ENCODE measurements at places on chromosomes 3 and 15.

- no peak for DNase-seq
Measured at GRCh38 chr3:108093616-108094015, 2.8 kb upstream of the CD47 start.

GRCh38 chr15:29037997-29038705 is 152.4 kb downstream of the APBA2 start:
- no peak for DNase-seq

DNA sequence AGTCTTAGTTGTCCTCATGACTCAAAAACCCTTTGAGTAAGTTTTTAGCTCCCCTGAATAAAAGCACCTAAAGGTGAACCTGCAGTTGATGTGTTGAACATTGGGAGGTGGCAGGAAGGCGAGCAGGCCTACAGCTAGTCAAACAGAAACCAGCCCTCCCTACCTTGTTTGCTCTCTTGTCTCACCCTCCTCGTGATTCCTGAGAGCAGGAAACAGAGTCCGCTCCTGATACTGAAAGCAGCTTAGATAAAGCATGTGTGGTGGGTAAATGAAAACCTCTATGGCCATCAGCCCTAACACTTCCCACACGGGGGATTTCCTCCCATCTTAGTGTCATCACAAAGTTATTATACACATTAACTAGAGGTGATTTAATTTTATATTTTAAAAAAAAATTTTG is 21.8 kb upstream of the CLDN18 start:
- DNase-seq, result no peak

DNA sequence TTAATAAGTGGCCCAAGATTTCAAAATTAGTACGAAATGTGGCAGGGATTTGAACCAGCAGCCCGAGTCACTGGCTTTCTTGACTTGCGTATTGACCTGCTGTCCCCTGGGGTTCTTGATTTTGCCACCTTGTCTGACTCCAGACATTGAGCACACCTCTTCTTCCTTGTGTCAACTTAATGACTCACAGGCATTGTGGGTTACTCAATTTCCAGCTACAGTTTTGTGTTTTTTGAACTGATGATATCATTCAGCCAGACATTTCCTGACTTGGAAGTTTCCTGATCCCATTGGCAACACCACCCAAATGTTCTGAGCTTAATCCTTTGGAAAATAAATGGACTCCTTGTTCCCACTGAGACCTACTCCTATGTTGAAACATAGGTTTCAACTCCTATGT is 64.2 kb downstream of the MOBP start:
- DNase-seq, result no peak

DNA sequence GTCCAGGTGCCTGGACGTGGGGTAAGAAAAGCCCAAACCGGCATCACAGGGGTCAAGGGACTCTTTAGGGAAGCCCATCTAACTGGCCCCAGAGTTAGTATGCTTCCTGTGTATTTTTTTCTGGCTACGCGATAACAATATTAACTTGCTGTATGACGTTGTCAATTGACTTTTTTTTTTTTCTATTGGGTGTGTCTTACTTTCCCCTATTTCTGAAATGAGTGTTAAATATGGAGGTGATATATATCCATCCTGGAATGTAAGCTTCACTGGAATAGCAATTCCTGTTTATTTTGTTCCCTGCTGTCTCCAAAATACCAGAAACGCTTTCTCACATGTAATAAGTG is 598 bp upstream of the GMNC start:
- DNase-seq, result no peak

DNA sequence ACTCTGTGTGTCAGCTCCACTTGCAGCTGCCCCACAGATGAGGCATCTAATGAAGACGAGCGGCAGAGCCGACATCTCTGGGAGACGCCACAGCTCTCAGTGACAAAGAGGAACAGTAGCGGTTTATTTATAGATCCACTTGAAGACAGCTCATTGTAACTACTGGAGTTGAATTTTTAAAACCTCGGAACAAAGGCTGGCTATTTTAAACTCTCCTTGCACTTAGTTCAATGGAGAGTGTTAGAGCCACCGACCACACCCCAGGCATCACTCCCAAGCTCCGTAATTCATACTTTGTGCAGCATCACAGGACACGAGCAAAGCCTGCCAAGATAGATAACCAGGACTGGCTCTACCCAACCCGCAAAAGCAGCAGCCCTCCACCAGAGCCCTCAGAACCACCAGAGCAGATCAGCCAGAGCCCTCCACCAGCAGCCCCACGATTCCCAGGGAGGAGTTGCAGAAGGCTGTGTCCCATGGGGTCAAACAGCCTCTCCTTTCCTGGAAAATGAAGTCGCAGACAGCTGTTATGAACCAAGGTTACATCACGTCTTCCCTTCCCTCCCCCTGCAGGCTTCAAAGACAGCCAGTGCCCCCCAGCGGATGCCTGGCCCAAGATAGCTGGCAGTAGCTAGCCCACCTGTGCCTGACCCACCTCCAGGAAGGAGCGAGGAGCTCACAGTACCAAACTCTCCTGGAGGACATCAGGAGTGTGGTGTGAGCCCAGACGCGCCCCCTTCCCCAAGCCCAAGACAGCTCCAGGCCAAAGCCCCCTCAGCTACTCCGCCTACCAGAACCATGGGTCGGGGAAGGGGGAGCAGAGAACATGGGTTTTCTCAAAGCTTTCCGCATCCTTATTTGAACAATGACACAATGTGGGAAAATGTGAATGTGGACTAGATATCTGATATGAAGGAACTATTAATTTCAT is 45.7 kb downstream of the POC1A start:
- DNase-seq, result no peak

- DNase-seq, result peak; percentile 10
Measured at GRCh38 chr15:79970624-79971434, at the start of gene BCL2A1. Gene BCL2A1, minus strand, starts transcription at chr15:79971196. Its CDS starts 77 bp downstream, at chr15:79971119.

GRCh38 chr15:83323296-83323711 is 38.8 kb upstream of the BNC1 start:
- DNase-seq, result no peak

DNA sequence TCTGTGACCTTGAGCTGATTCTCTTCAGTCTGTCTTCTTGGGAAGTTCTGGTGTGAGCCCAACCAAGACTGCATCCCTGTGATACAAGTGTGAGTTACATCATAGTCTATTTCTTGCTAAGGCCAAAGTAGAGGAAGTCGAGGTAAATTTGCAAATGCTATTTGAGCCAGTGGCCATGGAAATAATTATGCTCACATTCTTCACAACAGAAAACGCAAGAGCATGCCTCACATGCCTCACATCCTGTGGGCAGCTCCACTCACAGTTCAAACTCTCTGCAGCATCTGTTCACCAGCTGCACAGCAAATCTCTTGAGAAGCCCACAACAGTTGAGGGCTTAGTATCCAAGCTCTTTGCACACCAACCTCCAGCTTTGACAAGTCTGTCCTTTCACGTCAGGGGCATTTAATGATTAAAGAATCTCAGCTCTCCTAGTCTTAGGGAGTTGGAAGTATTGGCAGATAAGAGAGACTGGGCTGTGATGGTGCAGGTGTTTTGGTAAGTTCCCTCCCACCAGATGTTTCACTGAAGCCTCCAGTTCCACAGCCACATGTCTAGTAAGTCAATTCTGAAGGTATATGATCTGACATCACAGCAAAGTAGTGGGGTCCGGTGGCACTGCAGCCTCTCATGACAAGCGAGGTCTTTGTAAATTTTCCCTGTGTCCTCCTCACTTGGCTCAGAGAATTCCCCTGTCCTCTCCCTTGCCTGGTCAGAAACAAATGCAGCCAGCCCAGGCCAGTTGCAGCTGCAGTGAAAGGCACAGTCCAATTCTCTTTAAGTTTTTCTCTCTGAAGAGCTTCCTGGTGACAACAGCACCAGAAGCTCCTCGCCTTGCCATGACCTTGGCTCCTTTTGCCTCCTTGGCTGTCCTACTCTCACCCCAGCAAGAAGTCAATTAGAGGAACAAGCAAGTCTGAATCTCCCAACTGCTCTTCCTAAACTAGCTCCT is 166.1 kb downstream of the SSR3 start:
- no peak for DNase-seq

DNA sequence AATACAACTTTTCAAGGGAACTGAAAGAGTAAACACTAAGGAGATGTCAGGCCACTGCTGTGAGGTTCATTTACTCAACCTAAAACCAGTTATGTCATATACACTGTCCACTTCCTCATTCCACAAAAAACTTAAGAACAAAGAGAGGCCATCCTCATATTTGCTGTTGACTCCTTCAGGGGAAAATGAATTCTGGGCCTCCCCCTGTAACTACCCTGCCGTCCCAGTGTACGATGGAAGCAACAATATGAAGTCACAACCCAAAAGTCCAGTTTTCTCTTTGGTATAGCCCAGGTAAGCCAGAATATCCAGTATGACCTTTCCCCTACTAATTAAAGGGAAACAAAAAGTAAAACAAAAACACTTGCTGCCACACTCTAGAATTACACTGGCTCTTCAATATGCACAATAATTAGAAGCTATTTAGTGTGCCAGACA is 16.2 kb downstream of the CEP152 start:
- DNase-seq, result no peak

DNA sequence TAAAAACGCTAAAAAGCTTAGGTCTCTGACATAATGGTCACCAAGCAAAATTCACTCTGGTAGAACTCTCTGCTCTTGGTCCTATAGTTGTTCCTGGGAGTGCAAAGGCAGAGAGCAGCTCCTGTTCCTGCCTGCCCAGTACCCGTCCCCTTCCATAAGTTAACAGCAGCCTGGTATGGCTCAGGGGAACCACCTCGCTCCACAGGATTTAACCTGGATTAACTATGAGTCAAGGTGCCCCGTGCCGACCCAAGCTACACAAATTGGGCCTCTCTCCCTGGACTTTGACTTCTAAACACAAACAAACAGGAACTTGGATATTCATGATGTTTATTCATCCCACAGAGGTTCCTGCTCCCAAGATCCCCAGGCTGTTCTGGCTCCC is 32.1 kb downstream of the SCAP start:
- no peak for DNase-seq

- no peak for DNase-seq
Measured at GRCh38 chr3:194574639-194575483, 58.4 kb downstream of the TMEM44 start.

DNA sequence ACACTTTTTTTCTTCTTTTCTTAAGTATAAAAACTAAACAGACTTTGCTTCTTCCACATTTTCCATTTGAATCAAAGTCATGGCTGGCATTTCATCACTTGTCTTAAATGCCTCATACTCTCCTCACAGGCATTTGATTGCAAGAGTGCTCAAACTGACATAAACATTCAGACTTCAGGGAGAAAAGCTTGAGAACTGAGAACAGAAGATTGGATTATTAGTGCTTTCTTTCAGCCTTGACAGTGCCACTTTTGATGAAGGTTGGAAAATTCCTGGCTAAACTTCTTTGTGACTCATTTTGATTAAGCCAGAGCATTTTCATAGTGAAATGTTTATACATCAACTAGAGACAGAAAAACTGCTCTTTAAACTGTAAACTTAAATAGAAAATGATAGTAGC is 544.4 kb downstream of the DIPK2A start:
- DNase-seq, result no peak

- DNase-seq, result no peak
Measured at GRCh38 chr15:61011576-61012336, 217.3 kb downstream of the RORA start.

GRCh38 chr3:39460677-39461076 is 6.8 kb upstream of the MOBP start:
- no peak for DNase-seq

DNA sequence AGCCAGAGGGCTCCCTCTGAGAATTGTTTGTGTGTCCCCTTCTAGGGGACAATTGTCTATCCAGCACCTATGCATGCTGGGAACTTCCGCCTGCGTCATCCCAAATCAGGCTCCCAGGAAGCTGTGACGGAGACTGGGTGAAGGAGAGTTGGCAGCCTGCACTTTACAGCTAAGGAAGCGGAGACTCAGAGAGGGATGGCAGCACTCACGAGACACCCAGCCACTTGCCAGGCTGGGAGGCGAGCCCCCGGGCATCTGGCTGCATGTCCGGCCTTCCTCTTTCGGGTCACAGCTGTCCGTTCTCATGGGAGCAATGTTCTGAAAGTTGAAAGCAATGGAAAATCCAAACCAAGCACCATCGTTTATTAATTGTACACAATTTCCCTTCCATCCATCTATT is 45.5 kb upstream of the SLC6A11 start:
- DNase-seq, result no peak

DNA sequence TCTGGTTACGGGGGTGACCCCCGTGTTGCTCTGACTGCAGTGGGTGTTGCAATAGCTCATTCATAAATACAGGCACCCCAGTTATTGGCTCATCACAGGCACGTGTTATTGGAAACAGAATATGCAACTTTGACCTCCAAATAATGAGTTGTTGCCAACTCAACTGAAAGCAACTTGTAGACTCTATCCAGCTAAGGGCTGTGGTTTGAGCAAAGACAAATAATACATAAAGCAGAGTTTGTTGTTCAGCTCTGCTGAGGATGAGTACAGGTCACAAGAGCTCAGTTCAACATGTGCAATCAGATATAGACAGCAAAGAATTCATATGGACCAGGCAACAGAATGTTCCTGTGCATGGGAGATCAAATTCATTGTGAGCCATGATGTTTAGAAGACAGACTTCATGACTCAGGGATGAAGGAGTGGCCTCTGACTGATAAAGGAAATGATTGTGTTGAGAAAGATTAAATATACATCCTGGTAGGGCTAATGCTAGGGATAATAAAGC is 87.6 kb upstream of the LRIG1 start:
- no peak for DNase-seq

DNA sequence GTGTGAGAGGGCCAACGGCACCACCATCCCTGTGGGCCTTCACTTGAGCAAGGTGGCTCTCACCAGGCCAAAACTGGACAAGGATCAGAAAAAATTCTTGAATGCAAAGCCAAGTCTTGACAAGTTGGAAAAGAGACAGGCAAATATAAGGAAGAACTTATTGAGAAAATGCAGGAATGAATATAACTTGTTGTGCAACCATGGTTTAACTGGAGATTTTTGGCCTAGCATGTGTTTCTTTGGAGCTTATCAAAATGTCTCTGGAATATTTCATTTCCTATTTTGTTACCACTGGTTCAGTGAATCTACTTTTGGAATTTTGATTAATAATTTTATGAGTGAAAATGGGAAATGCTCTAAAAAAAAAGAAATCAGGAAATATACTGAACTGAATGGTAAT is 42.5 kb downstream of the MCTP2 start:
- no peak for DNase-seq

GRCh38 chr3:113783463-113783862 is 36.6 kb downstream of the ATP6V1A start:
- DNase-seq, result peak; percentile 63

DNA sequence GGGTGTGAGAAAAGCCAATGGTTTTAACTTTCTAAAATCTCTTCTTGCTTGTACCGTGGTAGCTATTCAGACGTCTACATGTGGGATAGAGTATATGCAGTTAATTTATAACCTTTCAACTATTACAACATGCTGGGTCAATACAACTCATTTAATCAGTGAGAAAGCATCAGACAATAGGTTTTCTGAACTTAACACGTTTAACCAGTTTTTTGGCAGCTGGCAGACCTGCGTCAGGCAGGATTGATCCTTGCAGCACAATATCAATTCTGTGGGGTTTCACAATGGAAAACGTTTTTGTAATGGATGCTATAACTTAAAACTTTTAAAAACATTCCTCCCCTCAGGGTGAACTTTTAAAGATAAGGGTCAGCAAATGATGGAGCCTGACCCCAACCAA is 6.5 kb downstream of the GNB5 start:
- no peak for DNase-seq

GRCh38 chr15:87871258-87871681 is 385.3 kb downstream of the NTRK3 start:
- peak; percentile 20 for DNase-seq

GRCh38 chr3:50287262-50287661 is 5.0 kb downstream of the IFRD2 start:
- DNase-seq, result no peak

- DNase-seq, result no peak
Measured at GRCh38 chr3:26425076-26425475, 197.5 kb upstream of the LRRC3B start.
